Activated naive CD4-positive, alpha-beta T cell treated with anti-CD3 and anti-CD28 coated beads for 36 hours (primary cell): ENCODE measurements at places on chromosomes 3 and 15.
A peak's percentile ranks its signal among the peaks of the same experiment; 100 is the strongest.

GRCh38 chr15:82699726-82700125 is 9.9 kb downstream of the AP3B2 start:
- no peak for DNase-seq

- DNase-seq: no peak
Observed at GRCh38 chr3:122931636-122932035, 95.9 kb downstream of the SEMA5B start.

DNA sequence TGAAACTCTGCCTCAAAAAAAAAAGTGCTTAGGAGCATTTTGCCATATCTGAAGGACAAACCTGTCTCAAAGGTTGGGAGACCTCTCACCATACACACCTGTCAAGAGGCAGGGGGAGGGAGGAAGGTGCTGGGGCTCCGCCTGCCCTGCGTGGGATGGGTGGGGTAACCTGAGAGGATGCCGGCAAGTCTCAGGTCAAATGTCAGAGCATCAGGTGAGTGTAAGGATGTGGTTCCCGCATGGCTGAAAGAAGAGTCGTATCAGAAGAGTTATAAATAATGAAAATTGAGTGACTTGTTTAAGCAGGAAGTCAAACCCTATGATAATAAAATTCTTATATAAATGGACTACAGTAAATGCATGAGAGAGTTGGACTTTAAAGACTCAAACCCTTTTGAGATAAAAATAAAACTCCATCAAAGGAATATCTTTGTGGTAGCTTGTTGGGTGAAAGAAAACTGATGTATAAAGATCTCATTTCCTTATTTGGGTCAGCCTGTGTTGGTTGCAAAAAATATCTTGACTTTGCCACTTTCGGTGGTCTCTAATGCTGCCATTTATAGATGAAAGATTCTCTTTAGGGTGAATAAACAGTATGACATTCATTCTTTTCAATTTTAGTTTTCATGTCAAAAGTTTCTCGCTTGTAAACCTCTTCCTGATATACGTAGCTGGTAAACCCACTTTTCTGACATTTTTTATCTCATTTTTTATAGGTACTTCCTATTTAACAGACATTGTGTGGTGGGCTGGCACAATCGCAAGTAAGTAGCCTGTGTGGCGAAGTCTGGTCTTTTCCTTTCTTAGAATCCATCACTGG is 23.8 kb downstream of the NIPA1 start:
- no peak for DNase-seq

DNA sequence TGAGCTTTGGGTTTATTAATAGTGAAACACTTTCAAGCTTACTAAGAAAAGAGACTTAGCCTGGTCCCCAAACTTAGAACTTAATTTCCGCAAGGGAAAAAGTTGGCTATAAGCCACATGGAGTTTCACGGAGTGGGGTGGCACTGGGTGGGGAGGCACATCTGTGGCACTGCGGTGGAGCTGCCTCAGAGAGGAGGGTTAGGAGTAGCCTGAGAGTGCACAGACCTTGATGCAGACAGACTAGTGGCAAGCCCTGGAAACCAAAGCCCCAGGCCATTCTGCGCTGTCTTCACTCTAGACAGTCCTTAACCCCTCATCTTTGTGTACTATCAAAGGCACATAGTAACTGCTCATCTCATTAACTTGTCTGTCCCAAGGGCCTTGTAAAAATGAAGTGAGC is 22.0 kb downstream of the CXCR6 start:
- no peak for DNase-seq

- DNase-seq: no peak
Observed at GRCh38 chr3:128563439-128563838, 70.4 kb upstream of the GATA2 start.

- no peak for DNase-seq
Observed at GRCh38 chr3:154398084-154398967, 31.7 kb downstream of the GPR149 start.

DNA sequence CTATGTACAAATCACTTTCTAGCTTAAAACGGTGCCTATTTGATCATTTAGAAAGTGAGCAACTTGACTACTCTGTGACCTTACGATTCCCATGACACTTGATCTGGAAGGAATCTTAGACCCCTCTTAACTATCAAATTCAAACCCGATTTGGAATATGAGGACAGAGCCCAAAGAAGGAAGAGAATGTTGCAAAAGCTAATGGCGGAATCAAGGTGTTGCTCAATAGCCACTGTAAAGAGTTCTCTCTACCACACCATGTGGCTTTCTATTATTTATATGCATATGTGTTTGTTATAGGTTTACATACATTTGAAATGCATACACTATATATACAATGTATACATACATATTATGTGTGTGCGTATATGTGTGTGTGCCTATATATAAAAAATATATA is 39.9 kb downstream of the PYDC2 start:
- no peak for DNase-seq

DNA sequence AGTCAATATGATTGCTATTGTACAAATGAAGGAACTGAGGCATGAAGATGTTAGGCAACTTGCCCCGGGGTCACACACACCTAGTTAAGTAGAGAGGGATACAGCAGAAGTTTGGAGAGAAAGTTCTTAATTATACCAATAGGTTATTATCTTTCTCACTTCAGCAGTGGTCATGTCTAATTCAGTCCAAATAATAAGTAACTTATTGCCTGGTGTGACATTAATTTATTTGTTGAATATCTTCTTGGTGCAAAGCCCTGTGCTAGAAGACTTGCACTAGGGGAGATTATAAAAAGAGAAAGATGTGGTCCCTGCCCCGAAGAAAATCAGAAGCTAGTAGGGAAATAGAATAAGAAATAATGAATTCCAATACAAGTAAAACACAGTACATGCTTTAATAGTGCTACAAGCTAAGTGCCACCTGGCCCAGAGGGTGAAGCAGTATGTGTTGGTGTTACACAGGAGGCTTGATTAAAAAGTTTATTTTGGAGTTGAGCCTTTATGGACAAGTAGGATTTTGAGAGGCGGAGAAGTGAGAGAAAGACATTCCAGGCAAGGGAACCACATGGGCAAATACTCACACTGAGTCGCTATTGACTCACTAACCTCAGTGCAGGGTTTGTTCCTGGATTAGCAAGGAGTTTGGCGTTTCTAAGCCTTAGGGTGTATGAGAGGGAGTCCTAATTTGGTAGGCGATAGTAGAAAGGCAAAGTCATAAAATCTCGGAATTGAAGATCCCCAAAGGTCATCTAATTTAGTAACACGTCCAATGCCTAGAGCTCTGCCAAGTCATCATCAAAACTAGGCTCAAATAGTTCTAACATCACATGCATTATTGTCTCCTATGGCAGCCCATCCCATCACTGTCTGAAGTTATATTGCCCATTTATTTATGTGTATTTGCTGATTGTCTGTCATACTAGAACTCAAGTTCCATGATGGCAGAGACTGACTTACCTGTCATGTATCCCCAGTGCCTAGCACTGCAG is 19.2 kb upstream of the GSK3B start:
- no peak for DNase-seq

- DNase-seq: no peak
Observed at GRCh38 chr15:44716983-44717602, 5.8 kb downstream of the B2M start.

- DNase-seq: no peak
Observed at GRCh38 chr3:73637042-73637441, 12.3 kb upstream of the PDZRN3 start.

GRCh38 chr3:186365202-186365974 is 3.4 kb upstream of the DGKG start:
- no peak for DNase-seq

DNA sequence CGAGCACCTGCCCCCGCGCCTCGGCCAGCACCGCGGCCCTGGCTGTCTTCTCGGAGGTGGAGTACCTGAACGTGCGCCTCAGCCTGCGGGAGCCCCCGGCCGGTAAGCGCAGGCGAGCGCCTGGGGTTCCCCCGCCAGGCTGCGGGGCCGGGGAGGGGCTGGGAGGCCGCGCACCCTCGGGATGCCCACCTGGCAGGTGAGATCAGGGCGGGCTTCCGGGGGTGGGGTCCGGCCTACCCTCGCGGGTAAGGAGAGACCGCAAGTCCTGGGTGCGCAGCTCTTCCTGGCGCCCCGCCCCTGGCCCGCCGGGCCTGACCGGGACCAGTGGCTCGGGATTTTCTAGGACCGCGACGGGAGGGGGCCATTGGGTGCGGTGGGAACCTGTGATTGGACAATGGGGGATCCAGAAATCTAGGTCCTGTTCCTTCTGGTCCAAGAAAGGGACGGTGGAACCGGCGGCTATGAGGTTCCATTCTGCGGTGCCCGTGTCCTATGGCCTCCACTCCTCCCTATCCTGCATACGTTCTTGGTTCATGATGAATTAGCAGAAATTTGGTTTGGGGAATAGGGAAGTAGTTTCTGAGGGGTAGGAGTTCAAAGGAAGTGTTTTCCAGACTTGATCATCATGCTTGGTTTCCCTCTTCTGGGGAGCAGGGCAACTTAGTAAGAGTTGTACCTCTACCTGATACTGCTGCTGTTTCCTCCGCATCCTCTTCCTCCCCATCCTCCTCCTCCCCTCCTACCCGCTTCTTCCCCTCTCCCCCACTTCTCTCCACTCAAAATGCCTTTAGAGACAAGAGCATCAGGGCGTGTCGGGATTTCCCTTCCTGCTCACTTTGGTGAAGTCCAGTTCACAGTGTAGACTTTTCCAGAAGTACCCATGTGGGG is 808 bp downstream of the ARRDC4 start:
- DNase-seq: peak; percentile 17

- no peak for DNase-seq
Observed at GRCh38 chr15:100759106-100759505, 120.5 kb upstream of the ALDH1A3 start.

DNA sequence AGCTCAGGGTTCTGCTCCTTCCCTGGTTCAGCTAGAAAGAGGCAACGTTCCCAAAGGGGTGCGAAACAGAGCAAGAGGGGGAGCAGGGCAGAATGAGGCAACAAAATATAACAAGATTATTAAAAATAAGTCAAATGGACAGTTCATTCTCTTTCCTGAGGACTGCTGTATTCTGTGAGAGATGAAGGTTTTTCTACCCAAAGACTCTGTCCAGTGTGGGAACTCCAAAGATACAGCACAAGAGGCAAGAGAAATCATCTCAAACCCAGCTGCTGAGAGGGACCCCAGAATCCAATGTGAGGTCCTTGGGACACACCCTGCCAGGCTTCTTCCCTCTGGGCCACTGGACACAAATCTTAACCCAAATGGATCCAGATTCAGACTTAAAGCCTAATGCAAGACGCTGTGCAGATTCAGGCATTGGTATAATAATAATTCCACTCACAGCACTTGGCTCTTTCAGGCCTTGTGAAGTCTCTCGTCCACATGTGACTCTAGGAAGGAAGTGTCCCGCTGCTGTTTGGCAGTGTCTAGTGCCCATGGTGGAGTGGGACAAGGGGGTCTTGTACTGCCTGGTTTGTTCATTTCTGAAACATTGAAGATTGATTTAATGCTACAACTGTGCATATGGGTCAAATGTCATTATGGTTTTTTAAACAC is 14.5 kb upstream of the ARHGAP31 start:
- DNase-seq: no peak

DNA sequence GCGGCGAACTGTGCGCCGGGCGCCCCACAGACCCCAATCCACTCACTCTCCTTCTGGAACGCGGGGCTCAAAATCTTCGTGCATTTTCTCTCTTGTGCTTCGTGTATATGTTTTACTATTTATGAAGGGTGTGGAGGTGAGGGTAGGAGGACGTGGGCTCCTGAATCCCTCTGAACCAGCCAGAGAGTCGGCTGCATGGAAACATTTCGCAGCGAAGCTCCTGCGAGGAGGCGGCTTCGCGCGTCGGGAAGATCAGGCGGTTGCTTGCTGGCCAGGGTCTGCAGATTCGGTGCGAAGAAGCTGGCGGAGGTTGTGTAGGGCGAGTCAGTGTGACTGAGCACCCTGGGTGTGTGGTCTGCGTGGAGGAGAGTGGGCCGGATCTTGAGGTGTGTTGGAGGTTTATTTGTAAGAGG is 1.1 kb downstream of the CNTN4 start:
- DNase-seq: no peak

- no peak for DNase-seq
Observed at GRCh38 chr3:39934696-39935095, 125.3 kb downstream of the MYRIP start.

GRCh38 chr15:40407330-40407990 is 1.9 kb downstream of the IVD start:
- DNase-seq: no peak

DNA sequence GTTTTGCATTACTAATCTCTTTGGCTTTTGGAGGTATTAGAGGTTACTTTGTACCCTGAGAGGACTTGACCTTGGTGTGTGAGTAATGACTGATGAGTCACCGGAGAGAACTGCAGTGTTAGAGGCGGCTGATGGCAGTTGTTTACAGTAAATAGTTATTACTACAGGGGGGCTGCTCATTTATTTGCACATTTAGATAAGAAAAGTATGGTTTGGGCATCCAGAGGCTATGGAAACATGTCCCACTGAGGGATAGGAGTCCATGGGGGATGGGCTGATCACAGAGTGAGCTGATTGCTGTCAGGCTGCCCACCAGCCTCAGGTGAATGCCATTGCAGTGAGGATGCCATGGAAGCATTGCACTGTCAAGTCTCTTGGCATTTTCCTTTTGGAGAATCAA is 17.3 kb upstream of the STAC start:
- no peak for DNase-seq

DNA sequence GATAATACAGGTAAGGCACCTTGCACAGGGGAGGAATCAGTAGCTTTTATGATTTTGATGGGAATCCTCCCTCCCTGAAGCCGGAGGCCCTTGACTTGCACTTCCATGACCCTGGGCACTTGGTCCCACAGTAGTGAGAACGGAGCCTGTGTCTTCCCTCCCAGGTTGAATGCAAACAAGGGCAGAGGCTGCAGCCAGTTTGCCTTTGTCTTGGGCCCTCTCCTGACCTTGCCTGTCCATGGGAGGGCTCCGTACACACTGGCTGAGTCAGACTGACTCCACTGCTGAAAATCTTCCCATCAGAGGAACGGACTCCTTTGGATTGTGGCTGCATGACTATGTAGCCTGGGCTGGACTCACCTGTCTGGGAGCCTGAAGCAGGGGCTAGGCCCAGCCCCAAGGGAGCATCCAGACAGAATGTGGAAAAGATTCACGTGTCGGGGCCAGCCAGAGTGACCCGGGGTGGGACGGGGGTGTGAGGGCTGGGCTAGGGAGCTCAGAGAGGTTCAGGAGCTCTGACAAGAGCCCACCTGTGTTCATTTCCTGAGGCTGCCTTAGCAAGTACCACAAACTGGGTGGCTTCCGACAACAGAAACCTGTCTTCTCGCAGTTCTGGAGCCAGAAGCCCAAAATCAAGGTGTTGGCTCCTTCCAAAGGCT is 9.5 kb downstream of the TBC1D21 start:
- no peak for DNase-seq

GRCh38 chr15:90234096-90234988 is at the start of gene GDPGP1:
Gene GDPGP1, plus strand, starts transcription at chr15:90234209. Its CDS starts 6,700 bp downstream, at chr15:90240909.
- no peak for DNase-seq
